Stimulated activated CD8-positive, alpha-beta memory T cell treated with anti-CD3 and anti-CD28 coated beads, Interleukin-12 subunit alpha, Interleukin-12 subunit beta, amount 100 ng/mL, for 4 hours (primary cell): ENCODE measurements at places on chromosomes 2 and 18.

DNA sequence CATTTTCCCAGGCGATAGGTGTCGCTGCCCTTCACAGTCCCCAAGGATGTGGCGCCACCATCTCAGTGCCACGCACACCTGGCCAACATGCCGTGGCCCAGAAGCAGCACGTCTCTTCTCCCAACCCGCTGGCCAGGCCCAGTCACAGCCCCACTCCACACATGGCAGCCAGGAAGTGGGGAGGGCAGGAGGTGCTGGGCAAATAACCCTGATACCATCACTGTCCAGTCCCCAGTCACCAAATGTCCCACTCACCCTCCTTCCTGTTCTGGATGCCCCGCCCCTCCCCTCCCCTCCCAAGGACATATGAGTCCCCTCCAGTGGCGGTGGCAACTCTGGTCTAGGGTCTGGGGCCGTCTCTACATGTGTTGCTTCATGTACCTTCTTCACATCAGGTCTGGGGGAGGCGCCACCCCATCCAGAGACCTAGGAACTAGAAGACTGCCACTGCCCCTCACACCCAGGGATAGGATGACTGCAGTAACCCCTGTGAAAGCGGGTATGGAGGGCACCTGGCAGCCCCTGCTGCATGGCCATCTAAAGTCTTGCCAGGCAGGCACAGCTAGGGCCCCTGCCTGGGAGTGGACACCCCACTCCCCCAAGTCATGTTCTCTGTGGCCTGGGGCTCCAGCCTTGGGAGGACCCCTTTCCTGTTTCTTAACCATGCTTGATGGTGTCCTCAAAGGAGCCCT lies 7.3 kb upstream of the CAPN10 start:
- DNase-seq = no peak

DNA sequence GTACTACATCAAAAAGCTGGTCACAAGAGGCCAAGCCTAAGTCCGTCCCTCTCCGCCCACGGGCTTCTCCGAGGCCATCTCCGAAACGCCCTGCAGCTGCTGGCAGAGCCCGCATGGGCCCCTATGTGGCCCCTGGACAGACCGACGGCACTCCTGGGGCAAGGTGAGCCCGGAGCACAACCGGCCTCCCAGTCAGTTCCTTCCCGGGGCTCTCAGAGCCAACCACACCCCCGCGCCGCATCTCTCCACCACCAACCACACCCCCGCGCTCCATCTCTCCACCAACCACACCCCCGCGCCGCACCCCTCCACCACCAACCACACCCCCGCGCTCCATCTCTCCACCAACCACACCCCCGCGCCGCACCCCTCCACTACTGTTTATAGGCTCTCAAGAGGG lies 93.5 kb downstream of the ZNF516 start:
- no peak for DNase-seq

- no peak for DNase-seq
Observed at GRCh38 chr2:111053825-111054515, 66.7 kb upstream of the BCL2L11 start.

GRCh38 chr2:23120161-23120560 lies 264.8 kb upstream of the KLHL29 start:
- no peak for DNase-seq

DNA sequence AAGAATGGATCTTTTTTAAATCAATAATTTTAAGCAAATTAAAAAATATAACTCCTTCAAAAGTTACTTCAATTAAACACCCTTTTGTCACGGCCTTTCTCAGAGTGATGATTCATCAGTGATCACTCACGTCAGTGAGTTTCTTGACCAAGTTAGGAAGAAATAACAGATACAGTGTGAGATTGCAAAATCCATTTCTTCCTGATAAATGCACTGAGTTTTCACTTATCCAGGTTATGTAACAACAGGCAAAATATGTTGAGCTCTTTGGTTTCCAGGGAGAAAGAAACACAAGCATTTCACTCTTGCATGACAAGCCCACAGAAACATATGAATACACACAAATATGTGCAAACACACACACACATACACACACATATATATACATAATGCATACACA lies 195.9 kb upstream of the CYRIA start:
- no peak for DNase-seq

- no peak for DNase-seq
Observed at GRCh38 chr18:39675368-39675767, 2109.8 kb upstream of the CELF4 start.

DNA sequence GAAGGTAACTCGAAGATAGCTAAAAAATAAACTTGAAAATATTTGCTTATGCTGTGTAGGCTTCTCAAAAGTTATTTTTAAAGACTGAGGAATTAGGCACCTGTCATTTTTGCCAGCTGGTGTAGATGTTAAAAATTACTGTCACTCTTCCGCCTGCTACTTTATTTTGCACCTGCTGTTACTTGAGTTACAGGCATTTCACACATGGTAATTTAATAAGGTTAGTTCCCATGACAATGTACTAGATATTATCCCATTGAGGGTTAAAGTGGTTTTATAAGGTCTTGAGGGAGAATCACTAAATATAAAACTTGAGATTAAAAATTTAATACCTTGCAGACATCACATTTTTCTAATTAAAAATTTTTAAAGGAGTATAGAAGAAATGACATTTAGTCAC lies 26.6 kb downstream of the MYL1 start:
- DNase-seq = no peak

DNA sequence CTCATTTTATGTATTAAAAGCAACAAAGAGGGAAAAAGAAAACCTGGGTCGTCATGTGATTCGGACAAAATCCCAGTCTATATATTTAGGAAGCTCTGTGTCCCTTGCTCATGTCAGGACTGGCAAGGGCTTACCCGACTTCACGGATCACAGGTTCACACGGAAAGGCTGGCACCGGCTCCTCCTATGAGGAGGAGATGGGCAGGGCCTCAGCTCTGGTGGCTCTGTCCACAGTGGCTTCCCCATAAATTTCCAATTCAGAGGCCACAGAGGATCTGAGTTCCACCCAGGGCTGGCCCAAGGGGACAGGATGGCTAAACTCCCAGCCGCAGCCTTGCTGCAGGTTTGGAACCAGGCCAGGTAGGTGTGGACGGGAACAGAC lies 186.8 kb downstream of the BCL2 start:
- DNase-seq = no peak

- DNase-seq = no peak
Observed at GRCh38 chr2:76930056-76930744, 592.0 kb downstream of the LRRTM4 start.

- DNase-seq = no peak
Observed at GRCh38 chr2:107384422-107384821, 442.3 kb upstream of the RGPD4 start.

DNA sequence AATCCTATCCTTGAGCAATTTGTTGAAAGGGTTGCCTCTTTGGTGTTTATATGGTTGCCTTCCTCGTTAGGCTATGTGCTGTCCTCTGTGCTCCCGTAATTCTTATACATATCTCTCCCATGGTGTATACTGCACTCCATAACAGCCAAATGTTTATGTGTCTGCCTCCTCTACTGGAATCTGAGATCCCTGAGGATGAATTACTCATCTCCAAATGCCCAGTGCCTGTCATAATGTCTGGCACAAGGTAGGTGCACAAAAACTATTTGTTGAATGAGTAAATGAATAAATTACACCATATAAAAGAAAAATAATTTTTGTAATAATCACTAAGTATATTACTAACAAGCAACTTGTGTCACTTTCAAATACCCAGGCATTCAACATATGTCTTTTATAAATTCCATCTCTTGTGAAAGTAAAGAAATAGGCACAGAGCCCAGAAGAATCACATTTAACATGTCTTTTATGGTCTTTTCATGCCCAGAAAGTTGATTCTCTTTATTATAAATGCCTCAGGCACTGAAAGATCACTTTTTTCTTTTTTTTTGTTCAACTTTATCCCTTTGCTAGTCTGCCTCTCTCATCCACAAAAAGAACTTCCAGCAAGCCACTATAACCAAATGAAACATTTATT lies 164.9 kb downstream of the CCDC148 start:
- no peak for DNase-seq

GRCh38 chr2:219174801-219175200 lies 1.9 kb downstream of the CNPPD1 start:
- DNase-seq = no peak

DNA sequence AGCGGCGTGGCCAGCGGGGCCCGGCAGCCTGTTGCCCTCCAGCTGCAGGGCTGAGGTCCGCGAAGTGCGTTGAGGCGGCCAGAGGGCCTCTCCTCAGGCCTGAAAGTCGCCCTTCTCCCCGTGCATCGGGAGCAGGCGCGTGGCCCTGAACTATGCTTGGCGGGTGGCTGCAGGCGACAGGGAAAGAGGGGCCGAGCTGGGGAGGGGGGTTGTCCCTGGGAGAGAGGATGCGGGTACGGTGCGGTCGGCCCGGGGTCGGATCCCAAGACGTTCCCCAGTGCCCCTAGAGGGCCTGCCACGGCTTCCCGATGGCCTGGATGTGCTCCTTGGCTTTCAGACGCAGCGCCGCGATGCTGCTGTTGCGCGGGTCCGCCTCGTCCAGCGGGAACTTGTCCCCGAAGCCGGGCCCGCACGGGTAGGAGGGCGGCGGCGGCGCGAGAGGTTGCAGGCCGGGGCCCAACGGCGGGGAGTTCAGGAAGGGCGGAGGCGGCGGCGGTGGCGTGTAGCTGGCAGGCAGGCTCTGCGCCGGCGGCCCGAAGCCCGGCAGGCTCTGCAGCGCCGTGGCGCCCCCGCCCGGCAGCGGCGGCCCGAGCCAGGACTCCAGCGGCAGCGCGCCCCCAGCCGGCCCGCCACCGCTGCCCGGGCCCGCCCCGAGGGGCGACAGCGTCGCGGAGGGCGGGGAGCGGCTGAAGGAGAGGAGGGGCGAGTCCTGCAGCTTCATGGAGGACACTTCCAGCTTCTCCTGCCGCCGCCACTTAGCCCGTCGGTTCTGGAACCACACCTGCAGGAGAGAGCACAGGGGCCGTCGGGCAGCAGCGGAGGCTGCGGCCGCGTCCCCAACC lies 4.3 kb downstream of the RAX start:
- no peak for DNase-seq

GRCh38 chr18:69447886-69448285 lies 47.2 kb downstream of the DOK6 start:
- DNase-seq = no peak

DNA sequence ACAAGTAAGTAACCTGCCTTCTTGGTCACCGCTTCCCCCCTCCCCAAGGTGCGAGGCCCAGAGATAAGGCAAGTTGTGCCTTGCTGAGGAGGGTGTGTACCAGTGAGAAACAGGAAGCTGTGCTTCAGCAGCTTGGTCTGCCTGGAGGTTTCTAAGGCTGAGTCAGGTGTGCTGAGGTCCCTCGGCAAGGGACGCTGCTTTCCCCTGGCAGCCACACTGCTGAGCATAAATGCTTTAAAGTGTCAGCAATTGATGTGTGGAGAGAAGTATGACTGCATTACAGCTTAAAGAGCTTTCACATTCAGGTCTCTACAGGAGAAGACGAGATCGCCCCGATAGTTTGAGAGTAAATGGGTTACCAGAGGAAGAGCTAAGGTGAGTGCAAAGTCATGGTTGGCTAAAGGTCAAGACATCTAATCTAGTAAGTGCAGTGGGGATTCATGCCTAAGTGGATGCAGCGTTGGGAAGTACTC lies 86.9 kb downstream of the LIMS1 start:
- DNase-seq = peak; percentile 56

GRCh38 chr2:161165266-161165665 lies 5.0 kb downstream of the TANK start:
- no peak for DNase-seq

- DNase-seq = no peak
Observed at GRCh38 chr18:35983818-35984217, 11.3 kb downstream of the RMP24 start.

- no peak for DNase-seq
Observed at GRCh38 chr2:170375192-170375591, 197.2 kb downstream of the MYO3B start.
